ENCODE measurements at places on chromosomes 11 and 22. TPM values are rescaled to one million over a fixed set of nuclear protein-coding genes. Genes with fewer than 3 reads are reported as not detected.

Gene ART1
- not detected for total RNA-seq

Gene CLCF1
- total RNA-seq, result 46.1 TPM

Gene BATF2
- 0.93 TPM for total RNA-seq

Gene KRTAP5-3
- not detected for total RNA-seq

Gene CNTN5
- not detected for total RNA-seq

Gene NRGN
- 8.3 TPM for total RNA-seq

Gene LAYN
- total RNA-seq, result 5.3 TPM

Gene SERPING1
- 0.42 TPM for total RNA-seq

Gene MUC6
- 0.01 TPM for total RNA-seq

Gene SDHAF2
- total RNA-seq, result 44.6 TPM

Gene ELFN2
- total RNA-seq, result 9.0 TPM

Gene PARVG
- not detected for total RNA-seq

Gene KDELR3
- 15.6 TPM for total RNA-seq

Gene UPB1
- not detected for total RNA-seq

Gene POU2AF3
- total RNA-seq, result 0.94 TPM

Gene C11orf21
- not detected for total RNA-seq

Gene UVRAG
- 12.3 TPM for total RNA-seq

Gene ENDOD1
- total RNA-seq, result 15.3 TPM

Gene SYCE3
- total RNA-seq, result 0.34 TPM

Gene OR4C45
- total RNA-seq, result not detected

Gene TEX54
- total RNA-seq, result not detected

Gene CHEK1
- 34.4 TPM for total RNA-seq

Gene MMP12
- total RNA-seq, result 0.07 TPM

Gene SAMM50
- total RNA-seq, result 47.4 TPM

Gene IL18
- total RNA-seq, result 98.4 TPM

Gene SAA1
- 0.24 TPM for total RNA-seq

Gene SNX19
- 18.1 TPM for total RNA-seq

Gene ABTB2
- 24.5 TPM for total RNA-seq

Gene VSIG2
- total RNA-seq, result 0.08 TPM

Gene HBD
- not detected for total RNA-seq

Gene MAPK8IP2
- total RNA-seq, result 4.3 TPM

Gene OR51B4
- total RNA-seq, result not detected

Gene NXPE4
- total RNA-seq, result not detected

Gene OR2D2
- not detected for total RNA-seq

Gene MPZL3
- total RNA-seq, result 0.35 TPM

Gene TBX1
- total RNA-seq, result 3.1 TPM

Gene GLB1L3
- not detected for total RNA-seq

Gene NPAS4
- total RNA-seq, result not detected

Gene PGA5
- total RNA-seq, result not detected

Gene MIOX
- 0.09 TPM for total RNA-seq

Gene DDX17
- 108 TPM for total RNA-seq

Gene CRYBB2
- total RNA-seq, result not detected

Gene TOM1
- 15.9 TPM for total RNA-seq

Gene ZFPL1
- 28.5 TPM for total RNA-seq

Gene NXPE1
- not detected for total RNA-seq

Gene UCP2
- 80.9 TPM for total RNA-seq

Gene JAML
- not detected for total RNA-seq

Gene TH
- 0.09 TPM for total RNA-seq

Gene DEFB131B
- total RNA-seq, result not detected

Gene OR52N4
- not detected for total RNA-seq

Gene FDXACB1
- total RNA-seq, result 1.7 TPM

Gene TP53AIP1
- not detected for total RNA-seq

Gene ANO1
- total RNA-seq, result 1.1 TPM

Gene NFAM1
- total RNA-seq, result not detected

Gene CNIH2
- total RNA-seq, result 1.1 TPM
